LoVo (cell line): ENCODE measurements at places on chromosomes 1 and 21.

GRCh38 chr21:41589131-41589530 lies 81.2 kb upstream of the TMPRSS2 start:
- no peak for DNase-seq

GRCh38 chr1:100799954-100800612 lies 80.5 kb downstream of the VCAM1 start:
- no peak for DNase-seq

DNA sequence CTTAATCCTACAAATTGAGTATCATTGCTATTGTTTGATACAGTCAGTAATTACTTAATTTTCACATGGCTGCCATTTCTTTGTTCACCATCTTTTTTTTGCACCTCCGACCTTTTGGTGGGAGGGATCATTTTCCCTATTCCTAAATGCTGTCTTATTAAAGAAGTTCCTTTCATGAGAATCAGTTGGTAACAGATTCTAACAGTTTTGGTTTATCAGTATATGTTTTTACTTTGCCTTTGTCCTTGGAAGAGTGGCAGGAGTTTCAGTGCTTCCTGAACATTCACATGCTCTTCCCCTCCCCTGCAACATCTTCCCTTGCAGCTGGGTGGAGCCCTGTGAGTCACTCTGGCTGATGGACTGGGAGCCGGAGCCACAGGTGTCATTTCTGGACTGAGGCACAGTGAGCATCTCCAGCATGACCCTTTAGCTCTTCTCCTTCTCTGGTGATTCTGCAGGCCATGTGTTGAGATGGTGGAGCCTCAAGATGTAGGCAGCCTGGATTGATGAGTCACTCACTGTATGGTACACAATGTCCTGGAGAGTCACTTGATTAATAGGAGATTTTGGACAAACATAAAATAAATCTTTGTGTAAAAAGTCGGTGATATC lies 217.7 kb downstream of the URB2 start:
- DNase-seq = peak; percentile 41

- DNase-seq = no peak
Observed at GRCh38 chr1:66313429-66313828, 220.5 kb upstream of the SGIP1 start.
